ENCODE measurements at places on chromosomes 12 and 14.

GRCh38 chr12:31370531-31371255 is 44.7 kb upstream of the SINHCAF start:
- no peak for DNase-seq

DNA sequence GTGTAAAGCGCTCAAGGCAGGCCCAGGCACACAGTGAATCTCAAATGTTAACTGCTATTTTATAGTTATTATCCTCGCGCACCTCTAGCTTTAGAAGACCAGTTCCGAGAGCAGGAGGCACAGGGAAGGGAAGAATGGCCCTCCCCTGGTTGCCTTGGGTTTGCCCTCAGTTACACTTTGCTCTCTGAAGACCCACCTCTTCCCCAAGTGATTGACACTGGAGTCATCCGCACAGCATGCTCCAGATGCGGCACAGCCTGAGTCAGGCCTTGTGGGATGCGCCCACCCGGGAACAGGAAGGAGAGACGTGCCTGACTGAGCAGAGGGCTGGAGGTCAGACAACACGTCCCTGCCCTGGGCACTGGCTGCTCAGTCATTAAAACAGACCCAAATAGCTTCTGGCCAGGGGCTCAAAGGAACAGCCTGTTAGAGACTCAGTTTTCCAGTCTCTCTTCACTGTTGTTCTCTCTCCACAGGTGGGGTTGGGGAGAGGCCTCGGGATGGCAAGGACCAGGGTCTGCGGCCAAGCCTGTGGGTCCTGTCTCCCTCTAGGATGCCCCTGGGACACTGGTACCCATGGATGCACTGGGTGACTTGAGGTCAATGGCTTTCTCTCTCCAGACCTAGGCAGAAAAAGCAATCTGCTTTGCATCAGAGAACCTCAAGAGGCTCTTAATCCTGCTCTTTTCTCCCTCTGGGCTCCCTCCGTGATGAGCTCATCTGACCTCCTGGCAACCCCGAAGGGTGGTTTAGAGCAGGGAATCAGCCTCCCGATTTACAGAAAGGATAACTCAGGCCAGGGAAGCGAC is 13.6 kb upstream of the MLXIP start:
- peak; percentile 96 for DNase-seq

DNA sequence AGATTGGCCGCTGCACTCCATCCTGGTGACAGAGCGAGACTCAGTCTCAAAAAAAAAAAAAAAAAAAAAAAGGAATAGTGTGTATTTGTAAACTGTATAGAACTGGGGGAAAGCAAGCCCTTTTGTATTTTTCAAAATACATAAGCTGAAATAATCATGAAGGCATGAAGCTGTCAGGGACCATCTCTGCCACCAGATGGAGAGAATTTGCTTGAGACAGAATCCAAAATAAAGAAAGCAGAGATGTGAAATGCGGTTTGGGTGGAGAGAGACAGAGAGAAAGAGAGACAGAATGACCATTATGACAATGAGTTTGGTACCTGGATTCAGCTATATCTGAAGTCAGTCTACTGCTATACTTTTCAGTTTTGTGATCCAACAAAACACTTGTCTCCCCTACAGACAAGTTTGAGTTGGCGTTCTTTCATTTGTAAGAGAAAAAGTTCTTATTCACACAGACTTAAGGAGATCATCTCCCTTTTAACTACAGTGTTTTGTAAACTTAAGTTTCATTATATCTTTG is 155.7 kb upstream of the LRIG3 start:
- DNase-seq = no peak

- DNase-seq = no peak
Observed at GRCh38 chr12:4133029-4133428, 140.5 kb upstream of the CCND2 start.

- peak; percentile 50 for DNase-seq
Observed at GRCh38 chr12:51244269-51244668, 5.6 kb downstream of the DAZAP2 start.

DNA sequence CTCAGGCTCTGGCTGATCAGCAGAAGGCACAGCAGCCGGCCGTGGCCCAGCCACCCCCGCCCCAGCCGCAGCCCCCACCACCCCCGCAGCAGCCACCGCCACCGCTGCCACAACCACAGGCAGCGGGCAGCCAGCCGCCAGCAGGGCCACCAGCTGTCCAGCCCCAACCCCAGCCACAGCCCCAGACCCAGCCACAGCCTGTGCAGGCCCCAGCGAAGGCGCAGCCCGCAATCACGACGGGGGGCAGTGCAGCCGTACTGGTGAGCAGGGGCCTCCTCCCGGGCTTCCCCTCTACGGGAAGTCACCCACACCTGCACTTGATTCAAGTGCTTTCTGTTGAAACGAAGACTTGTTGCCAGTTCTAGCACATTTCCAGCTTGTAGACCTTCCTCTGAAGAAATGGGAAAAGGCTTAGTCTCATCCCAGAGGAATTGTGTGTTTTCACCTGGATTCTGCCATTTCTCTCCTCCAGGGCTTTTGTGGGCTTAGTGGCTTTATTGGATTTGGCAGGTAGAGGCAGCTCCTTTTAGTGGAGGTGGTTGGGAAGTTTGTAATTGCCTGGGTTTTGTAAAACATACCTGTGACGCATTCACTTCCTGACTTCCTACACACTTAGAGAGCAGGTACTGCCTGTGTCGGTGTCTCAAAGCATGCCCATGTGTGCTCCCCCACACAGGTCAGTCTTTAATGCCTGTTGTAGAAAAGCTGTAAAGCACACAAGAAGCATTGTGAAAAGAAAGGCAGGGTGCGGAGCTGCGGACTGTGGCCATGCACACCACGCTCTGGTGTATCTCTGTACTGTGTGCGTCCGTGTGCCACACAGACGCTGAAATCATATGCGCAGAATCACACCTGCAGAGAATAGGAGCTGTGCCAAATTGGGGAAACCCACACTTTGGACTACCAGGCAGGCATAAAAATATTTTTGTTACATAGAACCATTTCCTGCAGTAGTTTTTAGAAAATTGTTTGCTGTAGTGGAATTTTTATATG is 90.5 kb downstream of the DDX51 start:
- no peak for DNase-seq

- no peak for DNase-seq
Observed at GRCh38 chr12:94831081-94831751, 172.3 kb downstream of the NDUFA12 start.

DNA sequence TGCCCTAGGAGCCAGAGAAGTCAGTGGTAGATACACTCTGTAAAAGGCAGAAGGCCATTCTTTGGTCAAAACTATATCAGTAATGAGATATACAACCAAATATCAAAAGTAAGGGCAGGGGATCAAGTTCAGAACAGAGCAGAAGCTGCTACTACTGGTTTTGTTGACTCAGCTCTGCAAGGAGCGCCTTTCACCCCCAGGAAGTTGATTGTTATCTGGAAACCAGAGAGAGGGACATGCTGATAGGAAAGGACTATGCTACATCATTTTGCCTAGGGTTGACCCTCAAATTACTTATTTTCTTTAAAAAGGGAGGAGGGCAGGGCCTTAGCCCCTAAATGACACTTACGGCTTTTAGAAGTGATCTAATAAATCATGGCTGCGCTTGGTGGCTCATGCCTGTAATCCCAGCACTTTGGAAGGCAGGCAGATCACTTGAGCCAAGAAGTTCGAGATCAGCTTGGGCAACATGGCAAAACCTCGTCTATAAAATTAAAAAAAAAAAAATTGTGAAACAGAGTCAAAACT is 194.0 kb downstream of the KLHL28 start:
- no peak for DNase-seq

DNA sequence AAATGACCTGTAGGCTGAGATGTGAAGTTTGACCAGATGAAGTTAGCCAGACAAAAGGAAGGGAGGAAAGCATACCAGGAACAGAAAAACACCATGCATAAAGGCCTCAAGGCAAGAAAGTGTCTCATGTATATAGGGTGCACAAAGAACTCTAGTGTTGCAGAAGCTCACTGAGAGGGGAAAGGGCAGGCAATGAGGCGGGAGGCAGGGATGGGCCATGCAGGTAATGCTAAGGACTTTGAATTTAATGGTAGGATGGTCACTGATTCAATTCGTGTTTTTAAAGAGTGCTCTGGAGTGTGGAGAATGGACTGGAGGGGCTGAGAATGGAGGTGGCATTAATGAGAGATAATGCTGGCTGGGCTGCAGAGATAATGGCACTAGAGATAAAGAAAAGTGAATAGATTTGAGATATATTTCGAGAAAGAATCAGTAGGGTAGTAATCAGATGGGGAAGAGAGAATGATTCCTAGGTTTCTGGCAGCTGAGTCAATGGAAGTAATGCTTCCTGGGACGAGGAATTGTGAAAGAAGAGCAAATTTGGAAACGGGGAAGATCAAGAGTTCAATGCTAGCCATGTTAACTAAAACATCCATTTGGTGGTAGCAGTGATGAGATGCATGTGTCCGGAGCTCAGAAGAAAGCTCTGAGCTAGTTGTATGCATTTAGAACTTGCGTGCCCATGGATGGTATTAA is 43.1 kb downstream of the LIMA1 start:
- no peak for DNase-seq

- DNase-seq = peak; percentile 72
Observed at GRCh38 chr12:92551853-92552397, 150.9 kb upstream of the PLEKHG7 start.

DNA sequence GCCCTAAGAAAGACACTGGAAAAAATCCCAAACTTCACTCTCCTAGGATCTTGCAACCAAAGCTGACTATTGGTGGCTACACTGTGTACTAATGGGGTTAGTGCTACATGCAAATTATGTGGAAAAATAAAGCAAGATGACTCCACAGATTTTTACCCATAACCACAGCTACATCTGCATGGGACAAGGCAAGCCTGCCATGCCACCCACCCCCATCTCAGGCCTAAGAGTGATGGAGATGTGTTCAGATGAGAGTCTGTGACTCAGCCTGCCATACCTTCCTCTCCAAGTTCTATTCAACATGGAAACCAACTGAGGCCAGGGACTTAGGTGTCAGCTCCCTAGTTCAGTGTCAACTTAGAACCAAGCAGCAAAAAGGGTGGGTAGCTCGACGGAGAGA is 206.2 kb downstream of the PELI2 start:
- DNase-seq = no peak

- DNase-seq = no peak
Observed at GRCh38 chr12:62379026-62379722, 87.5 kb upstream of the MON2 start.

- DNase-seq = peak; percentile 44
Observed at GRCh38 chr14:57533214-57533613, 39.6 kb upstream of the CCDC198 start.

DNA sequence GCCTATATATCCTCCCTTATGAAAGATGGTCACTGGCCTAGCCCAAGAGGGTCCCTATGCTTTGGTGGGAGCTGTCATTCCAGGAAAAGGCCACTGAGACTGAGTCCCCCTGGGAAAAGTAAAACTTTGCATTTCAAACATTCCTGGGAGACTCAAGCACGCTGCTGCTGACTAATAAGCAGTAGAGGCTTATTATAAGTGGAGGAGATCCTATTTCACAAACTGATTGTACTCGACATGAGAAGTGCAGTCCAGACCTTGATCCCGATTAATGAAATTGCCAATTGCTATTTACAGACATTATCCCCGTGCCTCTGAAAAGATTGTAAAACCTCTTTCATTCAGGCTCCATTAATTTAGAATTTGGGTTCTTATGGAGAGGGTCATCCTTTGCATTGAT is 96.6 kb downstream of the EMP1 start:
- no peak for DNase-seq

- DNase-seq = no peak
Observed at GRCh38 chr14:90600619-90601018, 203.8 kb downstream of the CALM1 start.

DNA sequence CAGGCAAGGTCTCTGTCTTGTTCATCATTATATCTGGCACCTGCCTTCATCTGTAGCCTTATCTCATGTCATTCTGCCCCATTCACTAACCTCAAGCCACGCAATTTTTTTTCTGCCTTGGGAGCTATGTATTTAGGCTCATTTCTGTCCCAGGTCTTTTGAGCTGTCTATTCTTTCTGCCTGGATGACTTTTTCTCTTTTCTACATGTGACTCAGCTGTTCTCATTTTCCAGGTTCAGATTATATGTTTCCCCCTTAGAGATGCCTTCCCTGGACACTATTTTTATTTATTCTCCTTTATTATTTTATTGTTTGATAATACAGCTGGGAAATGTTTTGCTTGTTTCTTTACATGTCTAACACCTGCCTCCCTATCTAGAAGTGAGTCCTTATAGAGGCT is 737.4 kb upstream of the TBX3 start:
- no peak for DNase-seq

- no peak for DNase-seq
Observed at GRCh38 chr12:60259225-60259624, 663.4 kb downstream of the SLC16A7 start.

GRCh38 chr14:35470755-35471154 is 63.2 kb upstream of the INSM2 start:
- peak; percentile 37 for DNase-seq
